Stimulated activated CD4-positive, alpha-beta T cell treated with anti-CD3 and anti-CD28 coated beads, Interleukin-4, amount 100 ng/mL, for 48 hours (primary cell): ENCODE measurements at places on chromosomes 13 and 19.

DNA sequence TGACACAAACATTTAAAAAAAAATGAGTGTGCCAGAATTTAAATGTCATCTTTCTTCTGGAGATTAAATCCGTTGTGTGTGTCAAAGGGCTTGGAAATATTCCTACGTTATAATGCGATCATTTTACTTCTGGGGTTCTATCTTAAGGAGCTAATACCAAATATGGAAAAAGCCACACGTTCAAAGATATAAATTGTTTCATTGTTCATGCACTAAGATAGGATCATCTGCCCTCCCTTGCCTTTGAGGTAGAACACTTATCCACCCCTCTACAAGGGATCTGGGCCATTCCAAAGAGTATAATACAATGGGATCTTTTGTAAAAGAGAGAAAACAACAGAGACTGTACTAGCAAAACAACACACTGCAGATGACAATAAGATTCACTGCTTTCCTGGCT lies 64.9 kb downstream of the ANKRD10 start:
- no peak for DNase-seq

DNA sequence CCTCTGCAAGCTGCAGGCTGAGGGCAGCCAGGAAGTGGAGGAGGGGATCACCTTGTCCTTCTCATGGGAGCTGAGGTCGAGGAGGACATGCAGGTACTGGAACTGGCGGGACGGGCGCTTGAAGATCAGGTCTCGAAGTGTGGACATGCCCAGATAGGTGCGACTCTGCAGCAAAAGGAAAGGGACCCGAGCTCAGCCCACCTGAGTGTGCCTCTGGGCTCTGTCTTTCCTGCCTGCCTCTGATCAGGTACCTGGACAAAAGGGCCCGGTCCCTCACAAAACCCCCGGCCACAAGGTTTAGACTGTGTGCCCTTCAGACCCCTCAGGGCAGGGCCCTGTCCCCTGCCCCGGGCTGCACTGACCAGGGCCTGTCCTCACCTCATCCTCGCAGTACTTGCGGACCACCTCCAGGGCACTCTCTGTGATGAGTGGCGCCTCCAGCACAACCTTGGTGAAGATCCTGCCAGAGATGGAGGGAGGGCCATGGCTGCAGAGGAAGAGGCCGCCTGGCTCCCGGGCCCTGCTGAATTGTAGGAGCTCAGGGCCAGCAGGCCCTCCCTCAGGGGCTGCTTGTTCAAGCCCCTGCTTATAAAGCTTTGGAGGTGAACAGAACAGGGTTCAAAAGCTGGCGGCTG lies 12.5 kb upstream of the RSPH6A start:
- no peak for DNase-seq

- DNase-seq: no peak
Observed at GRCh38 chr13:87671753-87672605, 808 bp downstream of the SLITRK5 start.

DNA sequence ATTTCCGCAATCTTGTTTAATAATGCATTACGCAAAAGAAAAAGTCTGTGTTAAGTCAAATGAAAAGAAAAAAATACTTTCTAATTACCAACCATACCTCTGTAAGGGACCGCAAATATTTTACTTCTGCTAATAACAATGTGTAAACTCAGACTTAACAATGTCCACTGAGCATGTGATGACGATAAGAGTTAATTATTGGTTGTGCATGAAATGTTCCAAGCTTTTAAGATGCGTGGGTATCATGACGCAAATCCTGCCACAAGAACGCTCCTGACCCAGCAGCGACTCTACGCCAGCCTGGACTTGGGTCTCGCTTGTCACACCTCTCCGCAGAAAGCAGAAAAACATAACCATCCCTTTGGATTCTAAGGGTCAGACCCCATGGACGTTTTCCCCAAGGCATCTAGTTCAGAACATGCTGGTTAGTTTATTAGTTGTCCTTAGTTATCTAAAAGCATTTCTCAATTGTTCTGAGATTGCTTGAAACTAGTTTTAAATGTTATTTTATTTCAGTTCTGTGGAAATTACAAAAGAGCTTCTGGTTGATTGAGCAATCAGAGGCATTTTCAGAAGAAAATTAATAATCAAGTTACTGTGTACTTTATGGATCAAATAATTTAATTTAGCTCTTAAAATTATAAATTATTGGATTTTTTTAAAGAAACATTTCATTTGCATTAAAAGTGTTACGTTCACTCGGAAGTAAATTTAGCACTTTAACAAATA lies 779.9 kb upstream of the ARGLU1 start:
- DNase-seq: no peak

DNA sequence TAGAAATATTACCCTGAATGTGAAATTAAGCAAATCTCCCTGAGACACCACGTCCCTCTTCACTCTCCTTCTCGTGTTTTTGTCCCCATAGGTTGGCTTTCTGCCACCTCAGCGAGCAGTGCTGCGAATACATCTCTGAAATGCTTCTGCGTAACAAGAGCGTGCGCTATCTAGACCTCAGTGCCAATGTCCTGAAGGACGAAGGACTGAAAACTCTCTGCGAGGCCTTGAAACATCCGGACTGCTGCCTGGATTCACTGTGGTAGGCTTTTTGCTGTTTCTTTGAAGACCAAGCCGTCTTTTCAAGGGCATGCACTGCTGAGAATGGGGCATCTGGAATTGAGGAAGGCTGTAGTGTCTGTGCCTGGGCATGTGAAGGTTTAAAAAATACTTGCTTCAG lies 34.4 kb downstream of the NLRP4 start:
- no peak for DNase-seq

GRCh38 chr19:45404557-45405434 lies at the start of gene PPP1R13L:
TSS of gene PPP1R13L (minus strand) at chr19:45405069. CDS start at chr19:45398318, 6,751 bp downstream.
- DNase-seq: peak; percentile 64

GRCh38 chr19:52991484-52991883 lies 22.2 kb upstream of the ERVV-1 start:
- no peak for DNase-seq

DNA sequence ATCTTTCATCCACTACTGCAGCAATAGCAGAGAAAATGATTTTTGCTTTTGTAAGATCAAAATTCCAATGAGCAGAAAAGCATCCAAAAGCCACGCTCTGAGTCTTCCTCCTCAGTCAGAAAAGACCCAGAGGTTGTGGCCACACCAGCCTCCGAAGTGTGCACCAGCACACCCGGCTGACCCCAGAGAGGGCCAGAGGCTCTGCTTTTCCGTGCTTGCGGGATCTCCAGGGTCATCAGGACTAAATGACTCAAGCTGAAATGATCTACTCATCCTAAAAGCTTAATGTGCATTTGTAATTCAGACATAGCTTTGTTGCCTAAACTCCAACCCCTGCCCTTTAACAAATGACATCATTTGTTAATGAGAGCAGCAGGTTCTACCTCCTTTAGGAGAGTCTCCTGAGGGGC lies 16.5 kb downstream of the RXFP2 start:
- no peak for DNase-seq

DNA sequence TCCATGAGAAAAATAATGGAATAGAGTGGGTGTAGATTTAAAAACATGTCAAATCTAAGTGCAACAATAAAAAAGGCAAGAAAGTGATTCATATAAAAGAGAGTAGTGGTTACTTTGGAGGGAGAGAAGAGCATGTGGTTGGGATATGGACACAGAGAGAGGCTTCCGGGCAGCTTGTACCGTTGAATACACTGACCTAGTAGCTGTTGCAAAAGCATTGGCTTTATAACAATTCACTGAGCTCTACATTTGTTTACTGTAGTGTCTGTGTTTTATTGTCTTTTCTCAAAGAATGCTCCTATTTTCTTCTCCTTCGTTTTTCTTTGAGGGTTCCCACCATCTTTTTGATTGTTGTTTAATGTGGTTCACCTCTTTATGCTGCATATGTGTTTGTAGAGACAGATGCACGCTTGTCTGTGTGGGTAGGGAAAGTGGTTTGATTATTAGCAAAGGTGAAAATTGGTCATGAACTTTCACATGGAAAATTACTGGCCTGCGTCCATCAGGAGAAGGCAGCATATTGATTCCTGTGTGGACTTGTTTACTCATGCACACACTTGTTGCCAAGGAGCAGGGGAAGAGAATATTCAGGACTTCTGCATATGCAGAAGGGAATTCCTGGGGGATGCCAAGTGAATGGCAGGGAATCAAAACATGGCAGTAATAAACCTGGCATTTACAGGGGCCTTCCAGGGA lies 29.9 kb upstream of the IRS2 start:
- DNase-seq: no peak

DNA sequence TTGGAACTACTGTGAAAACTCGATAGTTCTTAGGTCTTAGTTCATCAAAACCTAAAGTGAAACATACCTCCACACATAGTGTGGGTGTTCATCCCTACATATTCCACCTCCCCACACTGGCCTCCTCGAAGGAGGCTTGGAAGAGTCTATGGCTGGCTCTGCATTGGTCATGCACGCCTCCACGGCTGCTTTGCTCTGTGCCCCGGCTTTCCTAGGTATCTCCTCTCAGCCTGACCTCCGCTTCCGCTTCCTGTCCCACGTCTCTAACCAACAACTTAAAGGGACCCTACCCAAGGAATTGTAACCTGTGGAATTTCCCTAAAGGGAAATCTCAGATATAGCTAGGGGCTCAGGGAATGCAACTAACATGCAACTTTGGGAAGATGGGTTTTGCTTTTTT lies 79.7 kb upstream of the MBNL2 start:
- no peak for DNase-seq

DNA sequence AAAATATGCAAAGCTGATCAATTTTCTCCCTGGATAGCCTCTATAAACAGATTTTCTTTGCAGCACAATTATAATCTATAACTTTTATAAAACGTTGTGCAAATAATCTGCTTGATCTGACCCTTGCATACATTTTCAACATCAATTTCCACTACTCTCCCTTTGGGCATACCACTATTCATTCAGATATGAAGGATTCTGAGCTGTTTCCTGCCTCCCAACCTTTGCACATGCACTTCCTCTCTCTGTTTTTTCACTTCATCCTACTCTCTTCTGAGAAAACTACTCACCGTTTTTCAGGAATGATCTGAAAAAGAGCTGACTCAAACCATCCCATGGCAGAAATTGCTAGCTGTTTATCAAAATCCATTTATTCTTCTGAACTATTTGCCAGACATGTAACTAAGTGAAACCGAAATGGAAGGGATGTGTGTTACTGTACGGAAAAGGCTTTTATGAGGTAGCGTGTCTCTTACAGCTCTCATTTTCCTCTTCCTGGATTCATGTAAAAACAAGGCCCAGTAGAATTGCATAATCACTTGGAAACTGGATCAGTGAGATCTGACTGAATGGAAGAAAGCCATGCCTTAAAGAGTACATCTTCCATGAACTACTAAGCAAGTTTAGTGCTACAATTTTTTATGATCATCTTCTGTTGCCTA lies 1447.3 kb upstream of the MIR17HG start:
- DNase-seq: no peak

- DNase-seq: no peak
Observed at GRCh38 chr13:99988529-99989275, 7.1 kb downstream of the ZIC2 start.

DNA sequence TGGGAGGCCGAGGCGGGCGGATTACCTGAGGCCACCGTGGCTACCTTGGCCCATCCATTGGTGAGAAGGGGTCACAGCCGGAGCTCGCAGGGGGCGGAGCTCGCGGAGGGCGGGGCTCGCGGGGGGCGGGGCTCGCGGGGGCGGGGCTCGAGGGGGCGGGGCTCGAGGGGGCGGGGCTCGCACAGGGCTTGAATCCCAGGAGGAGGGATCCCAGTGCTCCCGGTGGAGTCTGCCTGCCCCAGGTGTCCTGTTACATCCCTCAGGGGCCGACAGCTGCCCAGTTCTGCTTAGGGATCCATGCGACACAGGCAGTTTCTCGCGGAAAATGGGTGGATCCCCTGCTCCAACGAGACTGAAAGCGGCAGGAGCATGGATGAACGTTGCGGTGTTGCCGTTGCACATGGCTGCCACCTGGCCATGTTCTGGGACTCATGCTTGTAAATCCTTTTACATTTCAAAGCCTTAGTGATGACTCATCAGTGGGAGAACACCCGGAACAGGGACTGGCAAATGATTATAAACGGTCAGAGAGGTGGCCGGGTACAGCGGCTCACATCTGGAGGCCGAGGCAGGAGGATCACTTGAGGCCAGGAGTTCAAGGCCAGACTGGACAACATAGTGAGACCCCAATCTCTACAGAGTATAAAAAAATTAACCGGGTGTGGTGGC lies 25.1 kb downstream of the TMPRSS9 start:
- DNase-seq: no peak

DNA sequence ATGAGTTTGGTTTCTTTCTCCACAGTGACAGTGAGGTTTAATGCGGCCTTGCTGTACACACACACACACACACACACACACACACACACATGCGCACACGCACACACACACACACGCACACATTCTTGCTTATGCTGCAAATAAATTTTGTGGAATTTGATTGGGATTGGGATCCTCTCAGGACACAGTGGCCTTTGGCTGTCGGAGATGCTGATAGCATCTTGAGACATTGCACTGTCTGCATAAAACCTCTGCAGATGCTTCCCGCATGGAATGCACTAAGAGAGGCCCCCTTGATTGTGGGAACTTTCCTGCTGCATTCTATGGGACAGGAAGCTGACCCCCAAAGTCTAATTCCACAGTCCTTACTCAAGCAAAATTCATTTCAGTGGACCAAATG lies 145.6 kb downstream of the FLT1 start:
- no peak for DNase-seq

- DNase-seq: no peak
Observed at GRCh38 chr19:38562096-38562495, 55.7 kb downstream of the MAP4K1 start.

- DNase-seq: no peak
Observed at GRCh38 chr19:29882719-29883105, 59.3 kb upstream of the URI1 start.

- no peak for DNase-seq
Observed at GRCh38 chr19:49678985-49679770, 2.1 kb downstream of the PRMT1 start.

DNA sequence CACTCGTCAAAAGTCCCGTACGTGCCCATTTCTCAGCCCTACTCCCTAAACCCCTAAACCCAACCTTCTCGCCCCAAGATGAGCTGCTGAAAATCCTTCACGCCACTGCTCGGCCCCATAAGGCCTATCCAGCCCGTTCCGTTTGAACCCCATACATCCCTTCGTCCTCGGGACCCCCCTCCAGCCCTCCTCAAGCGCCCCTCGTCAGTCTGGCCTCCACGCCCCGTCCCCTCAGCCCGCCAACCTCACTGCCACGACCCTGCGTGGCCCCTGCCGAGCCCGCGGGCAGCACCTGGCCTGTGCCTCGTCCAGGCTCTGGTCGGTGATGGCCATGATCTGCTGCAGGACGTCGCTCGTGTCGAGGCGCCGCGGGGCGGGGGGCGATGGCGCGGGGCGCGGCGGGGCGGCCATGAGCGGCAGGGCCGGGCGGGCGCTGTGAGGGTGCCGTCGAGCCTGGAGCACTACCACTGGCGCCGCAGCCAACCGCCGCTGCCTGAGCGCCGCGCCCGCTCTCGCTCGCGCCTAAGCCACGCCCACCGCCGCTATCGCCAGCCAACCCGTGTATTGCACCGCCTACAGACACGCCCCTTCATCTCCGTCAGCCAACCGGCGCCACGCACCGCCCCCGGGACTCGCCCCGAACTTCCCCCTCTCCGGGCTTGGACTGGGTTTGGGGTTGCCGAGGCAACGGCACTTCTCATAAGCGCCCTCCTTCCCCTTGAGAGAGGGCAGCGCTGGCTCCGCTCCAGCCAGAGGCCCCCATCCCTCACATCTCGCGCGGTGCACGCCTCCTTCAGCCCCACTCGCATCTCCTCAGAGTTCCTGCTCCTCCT lies at the start of gene PBX4:
TSS of gene PBX4 (minus strand) at position 469 of the 833 bp plus-strand sequence. CDS start at position 411, 58 bp downstream.
- peak; percentile 98 for DNase-seq

GRCh38 chr19:47427241-47428176 lies 8.2 kb upstream of the MEIS3 start:
- DNase-seq: peak; percentile 74
